ENCODE measurements at places on chromosomes 11 and 22. TPM values are rescaled to one million over a fixed set of nuclear protein-coding genes. Genes with fewer than 3 reads are reported as not detected.

PHETA2 gene
- total RNA-seq, result 18.6 TPM

OR2AG2 gene
- not detected for total RNA-seq

RTN4RL2 gene
- 0.94 TPM for total RNA-seq

- no peak for DNase-seq
These were observed 193.1 kb upstream of the PITPNB start for GRCh38 chr22:28112190-28112544.

DNA sequence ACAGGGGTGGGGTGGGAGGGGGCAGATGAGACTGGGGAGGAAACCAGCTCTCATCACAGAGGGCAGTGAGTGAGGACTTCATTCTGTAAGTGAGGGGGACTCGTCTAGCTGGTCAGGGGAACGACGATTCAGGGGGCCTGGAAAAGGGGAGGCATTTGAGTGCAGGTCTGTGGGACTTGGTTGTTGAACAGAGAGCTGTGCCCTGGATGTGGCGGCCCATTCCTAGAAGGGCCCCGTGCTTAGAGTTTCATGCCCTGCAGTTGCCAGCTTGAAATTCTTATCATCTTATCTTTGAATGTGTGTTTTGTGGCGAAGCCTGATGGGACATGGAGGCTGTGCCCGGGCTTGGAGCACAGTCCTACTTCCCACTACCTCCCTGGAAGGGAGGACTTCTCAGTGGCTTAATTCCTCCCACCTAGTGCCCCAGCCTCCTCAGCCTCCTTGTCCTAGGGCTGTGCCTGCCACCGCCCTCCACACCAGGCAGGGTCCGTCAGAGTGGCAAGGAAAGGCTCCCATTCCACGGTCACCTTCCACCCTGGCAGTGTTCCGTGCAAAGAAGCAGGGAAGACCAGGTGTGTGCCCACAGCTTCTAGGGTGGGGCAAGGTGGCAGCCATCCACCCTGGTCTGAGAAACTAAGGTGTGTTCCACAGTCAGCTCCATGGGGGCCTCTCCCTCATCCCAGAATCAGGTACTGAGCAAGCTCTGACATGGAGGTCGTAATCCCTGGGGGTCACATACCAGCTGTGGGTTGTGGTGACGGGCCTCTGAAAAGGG, 59.7 kb upstream of the LMO1 start:
- no peak for DNase-seq

GRCh38 chr22:27113211-27113635, 455.8 kb downstream of the MIAT start:
- peak; percentile 93 for DNase-seq

GRCh38 chr11:64268893-64269539, 15.4 kb downstream of the BAD start:
- DNase-seq, result peak; percentile 59

DNA sequence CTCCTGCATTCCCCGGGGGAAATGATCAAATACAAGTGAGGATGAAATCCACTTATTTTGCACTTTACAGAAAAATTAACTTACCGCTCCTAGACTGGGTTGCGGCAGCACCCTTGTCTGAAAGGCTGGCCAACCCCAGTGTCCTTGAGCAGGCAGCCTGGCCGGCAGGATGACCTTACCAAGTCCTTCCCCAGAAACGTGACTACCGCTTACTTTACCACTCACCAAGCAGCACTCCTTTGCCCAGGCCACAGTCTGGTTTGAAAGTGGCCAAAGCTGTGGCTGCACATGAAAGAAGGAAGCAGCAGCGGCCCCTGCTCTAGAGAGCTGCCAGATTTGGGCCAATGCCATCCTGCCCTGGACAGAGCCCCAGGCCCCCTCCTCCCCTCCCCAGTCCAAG, 20.3 kb downstream of the MYH9 start:
- DNase-seq, result no peak

DNA sequence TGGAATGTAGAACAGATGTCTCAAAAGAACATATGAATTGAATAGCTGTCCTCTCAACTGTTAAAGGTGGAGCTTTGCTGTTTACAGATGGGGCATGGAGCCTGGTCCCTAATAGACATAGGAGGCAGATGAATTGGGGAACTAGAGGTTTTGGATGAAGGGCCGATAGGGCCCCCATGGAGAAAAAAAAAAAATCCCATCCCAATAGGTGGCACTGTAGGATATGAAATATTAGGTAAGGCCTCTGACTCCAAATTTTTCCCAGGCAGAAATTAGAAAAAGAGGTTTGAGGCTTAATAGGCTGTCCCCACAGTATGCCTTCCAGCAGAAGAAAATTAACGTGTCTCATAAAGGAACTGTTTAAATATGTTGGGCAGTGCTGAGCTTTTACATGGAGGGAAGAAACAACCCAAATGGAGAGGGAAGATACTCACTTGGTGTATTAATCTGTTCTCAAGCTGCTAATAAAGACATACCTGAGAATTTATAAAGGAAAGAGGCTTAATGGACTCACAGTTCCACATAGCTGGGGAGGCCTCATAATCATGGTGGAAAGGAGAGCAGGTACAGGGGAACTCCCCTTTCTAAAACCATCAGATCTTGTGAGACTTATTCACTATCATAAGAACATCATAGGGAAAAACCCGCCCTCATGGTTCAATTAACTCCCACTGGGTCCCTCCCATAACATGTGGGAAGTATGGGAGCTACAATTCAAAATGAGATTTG, 30.1 kb upstream of the TMEM45B start:
- DNase-seq, result peak; percentile 18

DNA sequence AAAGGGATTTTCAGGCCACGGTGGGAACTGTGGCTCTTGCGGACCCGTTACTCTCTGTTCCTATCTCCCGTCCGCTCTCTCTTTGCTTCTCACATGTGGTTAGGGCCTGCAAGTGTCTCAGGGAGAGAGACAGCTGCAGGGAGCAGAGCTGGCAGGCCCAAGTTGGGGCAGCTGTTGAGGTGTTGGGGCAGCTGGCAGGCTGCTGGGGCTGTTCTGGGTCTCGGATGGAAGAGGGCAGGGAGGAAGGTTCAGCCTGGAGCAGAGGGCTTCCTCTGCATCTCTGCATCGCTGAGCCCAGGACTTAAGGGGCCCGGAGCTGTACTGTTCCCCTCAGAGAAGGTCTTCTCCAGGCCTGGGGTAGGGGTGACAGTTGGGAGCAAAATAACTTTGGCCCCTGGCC, 2.6 kb upstream of the CNIH2 start:
- DNase-seq, result peak; percentile 93

DNA sequence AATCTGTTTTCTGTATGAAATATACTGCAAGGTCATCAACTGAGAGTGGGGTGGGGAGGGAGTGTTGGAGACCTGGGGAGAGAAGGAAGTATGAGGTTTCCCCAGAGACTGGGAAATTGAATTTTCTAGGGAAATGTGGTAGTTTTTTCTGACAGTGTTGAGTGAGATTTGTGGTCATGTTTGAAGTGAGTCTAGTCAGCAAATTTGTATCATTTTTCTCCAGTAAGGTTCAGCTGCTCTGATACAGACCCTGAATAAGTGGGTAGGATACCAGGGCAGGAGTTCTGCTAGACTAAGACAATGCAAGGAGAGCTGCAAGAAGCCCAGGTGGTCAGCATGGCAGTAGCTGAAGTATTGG, 112.0 kb downstream of the PKNOX2 start:
- peak; percentile 26 for DNase-seq

GRCh38 chr11:66728693-66729385, at the start of gene SPTBN2:
SPTBN2 (minus strand) TSS chr11:66729216; CDS start chr11:66721240, 7,976 bp downstream.
- no peak for DNase-seq

- DNase-seq, result no peak
These were observed 12.1 kb downstream of the SPATA19 start for GRCh38 chr11:133832991-133833897.

DNA sequence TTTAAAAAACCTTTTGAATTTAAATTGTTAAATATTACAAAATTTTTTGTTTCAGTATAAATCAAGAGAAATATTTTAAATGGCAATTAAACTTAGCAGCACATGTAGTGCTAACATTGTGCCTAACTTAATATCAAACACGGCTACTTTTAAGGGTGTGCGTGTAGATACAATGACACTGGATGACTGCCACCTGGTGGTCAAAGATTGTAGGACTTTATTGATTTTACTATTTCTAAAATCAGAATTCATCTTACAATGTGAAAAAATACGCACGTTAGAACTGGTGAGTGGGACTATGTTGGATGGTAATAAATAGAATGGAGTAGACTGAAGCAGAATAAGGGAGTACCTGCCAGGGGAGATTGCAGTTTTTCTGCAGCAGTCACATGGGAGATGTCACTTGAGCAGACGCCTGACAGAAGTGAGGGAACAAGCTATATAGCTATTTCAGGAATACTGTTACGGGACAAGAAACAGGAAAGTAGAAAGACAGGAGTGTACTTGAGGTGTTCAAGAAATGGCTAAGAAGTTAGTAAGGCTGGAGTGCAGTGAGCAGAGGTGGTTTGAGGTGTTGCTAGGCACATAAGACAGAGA, 52.9 kb downstream of the UVRAG start:
- DNase-seq, result peak; percentile 62

- DNase-seq, result no peak
These were observed 1398.1 kb downstream of the BRD1 start for GRCh38 chr22:48429446-48430020.

DNA sequence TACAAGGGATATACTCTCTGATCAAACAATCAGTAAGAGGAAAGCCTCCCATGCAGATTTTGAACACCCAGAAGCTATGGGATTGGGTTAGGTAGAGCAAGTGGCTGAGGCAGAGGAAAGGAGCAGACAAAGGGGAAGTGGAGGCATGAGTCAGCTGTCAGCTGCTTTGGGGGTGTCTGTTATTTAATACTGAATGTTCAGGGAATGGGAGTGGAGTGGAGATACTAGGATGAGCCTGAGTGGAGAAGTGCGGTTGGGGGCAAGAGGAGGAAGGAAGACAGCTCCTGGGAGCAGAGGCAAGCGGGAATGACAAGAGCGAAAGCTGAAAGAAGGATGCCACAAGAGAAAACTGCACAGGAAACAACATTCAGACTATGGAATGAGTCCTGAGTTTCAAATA, 22.7 kb upstream of the TMPRSS5 start:
- DNase-seq, result no peak

- DNase-seq, result no peak
These were observed 2.0 kb downstream of the MB start for GRCh38 chr22:35615156-35615555.
